Hippocampal formation (tissue), 2 donors: ENCODE measurements at places on chromosomes 1 and 21.

GRCh38 chr1:206742719-206743383 lies 27.7 kb upstream of the IL19 start:
- no peak for DNase-seq

DNA sequence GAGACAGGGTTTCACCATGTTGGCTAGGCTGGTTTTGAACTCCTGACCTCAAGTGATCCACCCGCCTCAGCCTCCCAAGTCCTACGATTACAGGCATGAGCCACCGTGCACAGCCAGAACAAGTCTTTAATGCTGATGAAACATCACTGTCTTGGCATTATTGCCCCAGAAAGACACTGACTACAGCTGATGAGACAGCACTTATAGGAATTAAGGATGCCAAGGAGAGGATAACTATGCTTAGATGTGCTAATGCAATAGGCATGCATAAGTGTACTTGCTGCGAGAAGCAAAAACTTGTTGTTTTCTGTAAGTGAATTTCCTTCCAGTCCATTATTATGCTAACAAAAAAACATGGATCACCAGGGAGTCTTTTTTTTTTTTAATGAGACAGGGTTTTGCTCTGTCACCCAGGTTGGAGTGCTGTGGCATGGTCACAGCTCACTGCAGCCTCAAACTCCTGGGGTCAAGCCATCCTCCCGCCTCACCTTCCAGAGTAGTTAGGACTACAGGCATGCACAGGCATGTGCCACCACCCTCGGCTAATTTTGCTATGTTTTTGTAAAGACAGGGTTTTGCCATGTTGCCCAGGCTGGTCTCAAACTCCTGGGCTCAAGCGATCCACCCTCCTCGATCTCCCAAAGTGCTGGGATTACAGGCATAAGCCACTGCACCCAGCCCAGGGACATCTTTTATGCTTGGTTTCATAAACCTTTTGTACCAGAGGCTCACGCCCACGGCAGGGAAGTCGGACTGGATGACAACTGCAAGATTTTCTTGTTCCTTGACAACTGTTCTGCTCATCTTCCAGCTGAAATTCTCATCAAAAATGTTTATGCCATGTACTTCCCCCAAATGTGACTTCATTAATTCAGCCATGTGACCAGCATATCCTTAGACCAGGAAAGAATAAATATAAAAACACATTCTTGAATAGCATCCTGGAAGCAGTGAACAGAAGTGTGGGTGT lies 23.1 kb downstream of the RHEX start:
- no peak for DNase-seq

- no peak for DNase-seq
Observed at GRCh38 chr1:89994231-89994804, 592 bp upstream of the ZNF326 start.

- DNase-seq: no peak
Observed at GRCh38 chr1:221886743-221887414, 145.0 kb upstream of the DUSP10 start.

- no peak for DNase-seq
Observed at GRCh38 chr1:6127587-6128163, 52.4 kb downstream of the CHD5 start.

- no peak for DNase-seq
Observed at GRCh38 chr1:111733183-111733991, 5.8 kb downstream of the INKA2 start.

- DNase-seq: no peak
Observed at GRCh38 chr1:119286587-119287181, 81.9 kb upstream of the HAO2 start.

DNA sequence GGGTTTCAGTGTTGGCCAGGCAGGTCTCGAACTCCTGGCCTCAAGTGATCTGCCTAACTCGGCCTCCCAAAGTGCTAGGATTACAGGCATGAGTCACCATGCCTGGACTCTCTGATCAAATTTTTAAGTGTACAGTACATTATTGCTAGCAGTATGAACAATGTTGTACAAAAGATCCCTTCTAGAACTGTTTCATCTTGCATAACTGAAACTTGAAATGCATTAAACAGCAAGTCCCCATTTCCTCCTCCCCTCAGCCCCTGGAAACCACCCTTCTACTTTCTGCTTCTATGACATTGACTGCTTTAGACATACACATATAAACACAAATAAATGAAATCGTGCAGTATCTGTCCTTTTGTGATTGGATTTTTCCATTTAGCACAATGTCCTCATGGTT lies 463.4 kb downstream of the PTPRC start:
- DNase-seq: no peak

GRCh38 chr1:39569034-39569433 lies 7.6 kb downstream of the PABPC4 start:
- no peak for DNase-seq

DNA sequence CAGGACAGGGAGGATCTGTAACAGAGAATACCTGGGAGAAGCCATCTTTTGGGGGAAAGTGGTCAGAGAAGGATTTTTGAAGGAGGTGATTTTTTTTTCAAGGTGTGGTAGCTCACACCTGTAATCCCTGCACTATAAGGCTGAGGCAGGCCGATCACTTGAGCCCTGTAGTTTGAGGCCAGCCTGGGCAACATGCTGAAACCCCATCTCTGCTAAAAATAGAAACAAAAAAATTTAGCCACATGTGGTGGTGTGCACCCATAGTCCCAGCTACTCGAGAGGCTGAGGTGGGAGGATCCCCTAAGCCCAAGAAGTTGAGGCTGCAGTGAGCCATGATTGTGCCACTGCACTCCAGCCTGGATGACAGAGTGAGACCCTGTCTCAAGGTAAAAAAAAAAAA lies 67.4 kb upstream of the ARTN start:
- no peak for DNase-seq

DNA sequence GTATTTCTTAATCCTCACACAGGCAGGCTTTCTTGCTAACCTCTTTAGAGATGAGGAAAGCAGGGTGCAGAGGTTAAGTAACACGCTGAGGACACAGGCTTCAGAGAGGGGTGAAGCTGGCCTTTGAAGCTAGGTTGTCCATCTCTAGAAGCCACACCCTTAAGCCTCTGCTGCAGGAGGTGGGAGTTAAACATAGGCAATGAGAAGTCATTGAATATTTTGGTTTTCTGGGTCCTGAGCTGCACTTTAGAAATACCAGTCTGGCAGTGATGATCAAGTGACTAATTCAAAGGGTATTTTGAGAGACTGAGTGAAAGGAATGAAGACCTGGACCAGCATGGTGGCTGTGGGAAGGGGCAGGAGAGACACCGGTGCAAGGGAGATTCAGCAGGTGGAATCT lies 9.9 kb downstream of the KCNJ15 start:
- DNase-seq: no peak

GRCh38 chr1:81850031-81850430 lies 49.3 kb downstream of the ADGRL2 start:
- no peak for DNase-seq

GRCh38 chr1:100611086-100611485 lies 73.1 kb downstream of the GPR88 start:
- DNase-seq: no peak

DNA sequence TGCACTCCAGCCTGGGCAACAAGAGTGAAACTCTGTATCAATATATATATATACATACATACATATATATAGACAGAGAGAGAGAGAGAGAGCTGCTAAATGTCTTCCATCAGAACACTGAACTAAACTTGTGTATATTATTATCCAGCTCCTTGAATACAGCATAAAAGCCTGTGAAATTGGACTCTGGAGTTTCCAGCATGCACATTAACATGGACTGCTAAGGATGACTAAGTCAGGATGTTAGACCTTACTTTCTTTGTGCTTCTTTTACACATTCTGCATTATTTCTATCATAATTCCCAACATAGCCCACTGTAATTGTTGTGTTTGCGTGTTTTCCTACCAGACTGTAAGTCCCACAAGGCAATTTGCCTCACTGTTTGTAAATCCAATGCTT lies 259.1 kb downstream of the TGFB2 start:
- no peak for DNase-seq

- no peak for DNase-seq
Observed at GRCh38 chr1:117605164-117605773, 579 bp upstream of the TENT5C start.
